ENCODE measurements at places on chromosomes 6 and 20.

DNA sequence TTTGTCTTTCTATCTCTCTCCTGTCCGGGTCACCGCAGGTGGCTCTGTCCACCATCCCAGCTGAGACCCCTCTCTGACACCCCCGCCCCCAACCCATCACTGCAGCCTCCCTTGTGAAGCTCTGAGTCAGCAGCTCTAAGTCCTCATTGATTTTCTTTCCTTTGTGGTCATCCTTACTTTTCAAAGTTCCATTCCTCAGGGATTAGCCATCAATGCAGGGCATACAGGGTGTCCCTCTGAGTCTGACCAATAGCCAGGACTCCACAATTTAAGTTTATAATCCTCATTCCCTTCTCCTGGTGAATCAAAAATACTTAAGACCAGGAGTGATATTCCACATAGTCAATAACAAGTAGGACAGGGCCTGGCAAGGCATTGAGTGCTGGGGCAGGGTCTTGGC is 333.3 kb upstream of the CNR1 start:
- no peak for DNase-seq

DNA sequence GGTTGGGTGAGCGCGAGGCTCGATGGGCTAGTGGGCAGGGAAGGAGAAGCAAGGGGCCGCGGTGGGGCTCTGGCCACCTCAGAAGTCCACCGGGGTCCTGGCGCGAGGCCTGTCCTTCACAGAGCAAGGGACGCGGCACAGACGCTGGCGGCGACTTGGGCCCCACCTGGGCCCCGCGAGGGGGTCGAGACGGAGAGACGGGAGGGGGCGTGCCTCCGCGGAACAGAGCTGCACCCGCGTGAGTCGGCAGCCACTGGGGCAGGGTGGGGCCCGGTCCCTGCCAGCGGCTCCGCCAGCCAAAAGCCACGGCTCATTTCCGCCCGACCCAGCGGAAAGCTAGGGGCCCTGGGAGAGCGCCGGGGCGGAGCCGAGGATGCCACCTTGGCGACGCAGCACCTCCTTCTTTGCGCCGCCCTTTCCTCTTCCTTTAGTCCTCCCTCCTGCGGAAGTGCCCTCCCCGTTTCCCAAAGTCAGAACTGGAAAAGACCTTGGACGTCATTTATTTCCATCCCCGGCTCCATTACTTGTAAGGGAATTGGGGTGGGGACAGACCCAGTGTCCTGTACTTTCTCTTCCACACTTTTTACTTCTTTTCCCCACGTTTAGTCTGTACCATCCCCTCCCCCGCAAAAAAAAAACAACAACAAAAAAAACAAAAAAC is at the start of gene CUL7:
Gene CUL7, minus strand, starts transcription at position 307 of the 661 bp plus-strand sequence. CDS start 1,063 bp downstream, outside the sequence.
- peak; percentile 91 for DNase-seq

GRCh38 chr6:137724018-137724403 is 143.0 kb upstream of the TNFAIP3 start:
- no peak for DNase-seq

DNA sequence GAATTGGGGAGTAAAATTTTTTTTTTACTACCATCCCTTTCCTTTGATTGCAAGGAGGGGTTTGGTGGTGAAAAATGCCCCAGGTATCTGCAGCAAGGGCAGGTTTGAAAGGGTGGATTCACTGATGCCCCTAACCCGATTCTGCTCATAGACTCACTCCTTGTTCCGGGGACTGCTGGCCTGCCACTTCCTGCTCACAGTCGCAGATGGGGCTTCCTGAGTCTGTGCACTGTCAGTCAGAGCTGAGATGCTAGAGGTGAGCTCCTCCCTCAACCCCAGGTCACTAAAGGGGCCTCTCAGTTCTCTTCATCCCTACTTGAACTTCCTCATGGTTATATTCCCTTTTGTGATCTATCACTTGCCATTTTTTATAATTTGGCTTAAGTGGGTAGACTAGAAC is 357.9 kb downstream of the FARS2 start:
- DNase-seq, result no peak

DNA sequence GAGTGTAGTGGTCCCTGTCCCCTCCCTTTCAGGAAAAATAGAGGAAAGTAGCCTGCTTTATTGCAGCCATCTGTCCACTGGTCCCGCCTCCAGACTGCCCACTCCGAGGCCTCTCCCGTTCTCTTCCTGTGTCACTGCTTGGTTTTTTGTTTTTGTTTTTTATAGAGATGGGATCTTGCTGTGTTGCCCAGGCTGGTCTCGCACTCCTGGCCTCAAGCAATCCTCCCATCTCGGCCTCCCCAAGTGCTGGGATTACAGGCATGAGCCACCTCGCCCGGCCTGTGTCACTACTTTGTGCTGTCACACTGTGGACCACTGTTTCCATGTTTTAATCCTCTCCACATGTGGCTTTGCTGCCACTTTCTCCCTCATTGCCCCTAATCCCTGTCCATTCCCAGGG is 71.2 kb downstream of the ZBTB2 start:
- no peak for DNase-seq

DNA sequence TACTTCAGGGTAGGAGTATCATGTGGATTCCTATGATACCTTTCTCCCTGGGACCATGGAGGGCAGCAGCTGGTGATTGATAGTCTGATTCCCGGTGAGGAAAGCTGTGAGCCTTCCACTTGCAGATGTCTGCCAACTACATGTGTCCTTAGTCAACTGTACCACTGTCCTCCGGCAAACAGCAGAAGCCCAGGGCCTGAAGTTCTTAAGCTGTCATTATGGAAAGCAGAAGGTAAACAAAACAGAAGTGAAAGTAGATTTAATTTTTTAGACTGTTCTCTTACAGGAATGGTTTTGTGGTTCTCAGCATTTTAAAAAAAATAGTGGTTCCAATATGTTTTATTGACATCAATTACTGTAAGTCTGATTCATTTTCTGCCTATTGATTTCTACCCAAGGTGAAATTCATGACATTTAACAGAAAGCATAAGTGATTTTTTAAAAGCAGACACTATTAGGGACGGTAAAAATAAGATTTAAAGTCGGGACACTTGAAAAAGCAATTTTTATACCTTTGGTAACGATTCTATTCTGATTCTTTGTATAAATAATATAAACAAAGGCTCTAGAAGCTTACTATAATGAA is 36.6 kb downstream of the PTPN1 start:
- DNase-seq, result no peak

DNA sequence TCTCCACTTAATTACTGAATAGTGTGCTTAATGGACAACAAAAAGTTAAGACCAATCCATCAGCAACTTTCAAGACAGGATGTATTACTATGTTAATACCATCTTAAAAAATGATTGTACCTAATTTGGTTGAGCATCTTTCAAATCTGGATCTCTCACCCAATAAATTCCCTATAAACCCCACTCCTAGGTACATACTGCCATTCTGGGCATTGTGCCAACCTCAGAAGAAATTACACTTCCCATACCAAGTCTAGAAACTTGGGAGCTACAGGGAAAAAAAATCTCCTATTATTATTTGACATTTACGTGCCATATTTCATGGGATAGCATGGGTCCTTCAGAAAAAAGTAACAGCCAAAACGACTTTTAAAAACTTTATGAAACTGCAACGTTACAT is 5.1 kb downstream of the SYNCRIP start:
- DNase-seq, result no peak

DNA sequence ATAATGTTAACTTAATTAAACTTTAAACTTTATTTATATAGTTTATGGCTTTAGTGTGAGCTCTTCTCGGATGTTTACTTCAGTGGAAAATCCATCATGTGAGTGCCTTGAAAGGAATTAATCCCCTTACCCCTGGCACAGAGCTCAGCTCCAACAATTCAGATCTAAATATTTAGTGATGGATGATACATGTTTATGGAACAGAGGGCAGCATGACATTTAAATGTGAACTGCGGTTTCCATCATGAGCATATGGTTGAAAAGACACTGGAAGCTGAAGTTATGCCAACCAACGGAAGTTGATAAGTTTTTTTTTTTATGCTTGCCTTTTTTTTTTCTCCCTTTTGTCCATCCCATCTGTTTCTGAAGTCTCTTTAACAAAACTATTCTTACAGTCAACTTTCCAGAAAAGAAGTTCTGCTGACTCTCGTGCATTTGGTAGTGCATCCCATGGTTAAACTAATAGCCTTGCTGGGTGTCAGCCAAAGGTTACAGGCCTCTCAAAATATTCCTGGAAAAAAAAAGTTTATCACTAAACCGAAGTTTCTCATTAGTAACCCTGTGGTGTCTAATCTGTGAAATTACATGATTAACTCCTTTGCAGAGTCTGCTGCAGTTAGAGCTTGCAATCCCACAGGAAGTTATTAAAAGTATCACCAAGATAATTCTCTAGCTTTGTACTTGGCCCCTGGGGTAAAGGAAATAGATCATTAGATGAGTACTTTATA is 243.9 kb upstream of the TCF21 start:
- DNase-seq, result no peak

Measured in amniotic stem cell (primary cell).